ENCODE measurements at places on chromosomes 2 and 18. TPM values are rescaled to one million over a fixed set of nuclear protein-coding genes. Genes with fewer than 3 reads are reported as not detected.

TMEM127 gene
- total RNA-seq, result 11.8 TPM

TXNL4A gene
- total RNA-seq, result 65.9 TPM

CYRIA gene
- 18.1 TPM for total RNA-seq

C2orf81 gene
- total RNA-seq, result 1.00 TPM

GREB1L gene
- 5.0 TPM for total RNA-seq

TMEM182 gene
- 1.5 TPM for total RNA-seq

GFPT1 gene
- total RNA-seq, result 106 TPM

PROKR1 gene
- total RNA-seq, result not detected

SLC16A14 gene
- total RNA-seq, result 2.2 TPM

NEU2 gene
- not detected for total RNA-seq

FZD7 gene
- 33.4 TPM for total RNA-seq

IDH1 gene
- total RNA-seq, result 232 TPM

ZAP70 gene
- 0.12 TPM for total RNA-seq

TBR1 gene
- total RNA-seq, result not detected

TRIM43 gene
- total RNA-seq, result not detected

ERCC3 gene
- total RNA-seq, result 53.6 TPM

SANBR gene
- 11.7 TPM for total RNA-seq

ICA1L gene
- total RNA-seq, result 6.4 TPM
